ENCODE measurements at places on chromosomes 3 and 15.

DNA sequence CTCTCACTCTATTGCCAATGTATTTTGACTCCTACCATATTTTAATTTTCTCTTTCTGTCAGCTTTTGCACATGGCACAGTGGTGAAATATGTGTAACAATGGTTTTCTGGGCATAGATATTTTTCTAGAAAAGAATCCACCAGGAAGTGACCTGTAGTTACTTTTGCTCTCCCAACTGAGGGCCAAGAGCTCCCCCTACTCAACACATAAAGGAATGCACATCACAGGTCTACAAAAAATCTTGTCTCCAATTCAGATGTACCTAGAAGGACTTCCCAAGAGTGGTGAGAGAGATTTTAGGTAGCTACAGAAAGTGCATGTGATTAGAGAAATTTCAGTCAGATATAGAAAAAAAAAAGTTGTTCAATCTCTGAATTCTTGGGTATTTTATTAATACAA is 15.6 kb downstream of the CPA3 start:
- DNase-seq: no peak

GRCh38 chr15:26372706-26373105 is 400.2 kb downstream of the GABRB3 start:
- no peak for DNase-seq

DNA sequence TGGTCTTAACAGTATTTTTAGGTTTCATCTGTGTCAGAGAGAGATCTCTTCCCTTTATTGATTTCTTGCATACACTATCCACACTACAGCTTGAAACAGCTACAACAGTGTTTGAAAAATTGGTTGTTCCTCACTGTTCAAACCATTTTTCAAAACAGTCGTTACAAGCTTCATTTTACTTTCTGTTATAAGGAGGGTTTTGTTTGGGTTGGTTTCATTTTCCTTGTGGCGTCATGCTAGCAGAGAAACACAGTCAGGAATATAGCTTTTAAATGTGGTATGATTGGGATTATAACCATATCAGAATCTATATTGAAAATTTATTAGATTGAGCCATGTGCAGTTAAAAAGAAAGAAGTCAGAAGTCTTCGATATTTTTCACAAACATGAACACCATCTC is 400.6 kb downstream of the ZBTB20 start:
- no peak for DNase-seq

GRCh38 chr3:39434574-39434973 is 28.1 kb downstream of the RPSA start:
- no peak for DNase-seq

- DNase-seq: no peak
These were observed 26.6 kb downstream of the ACSBG1 start for GRCh38 chr15:78207641-78208340.

DNA sequence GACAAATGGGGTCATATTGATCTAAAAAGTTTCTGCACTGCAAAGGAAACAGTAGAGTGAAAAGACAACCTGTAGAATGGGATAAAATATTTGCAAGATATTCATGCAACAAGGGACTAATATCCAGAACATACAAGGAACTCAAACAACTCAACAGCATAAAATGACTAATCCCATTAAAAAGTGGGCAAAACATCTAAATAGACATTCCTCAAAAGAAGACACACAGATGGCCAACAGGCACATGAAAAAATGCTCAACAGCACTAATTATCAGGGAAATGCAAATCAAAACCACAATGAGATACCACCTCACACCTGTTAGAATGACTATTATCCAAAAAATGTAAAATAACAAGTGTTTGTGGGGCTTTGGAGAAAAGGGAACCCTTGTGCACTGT is 8.8 kb downstream of the SLC12A8 start:
- DNase-seq: no peak

DNA sequence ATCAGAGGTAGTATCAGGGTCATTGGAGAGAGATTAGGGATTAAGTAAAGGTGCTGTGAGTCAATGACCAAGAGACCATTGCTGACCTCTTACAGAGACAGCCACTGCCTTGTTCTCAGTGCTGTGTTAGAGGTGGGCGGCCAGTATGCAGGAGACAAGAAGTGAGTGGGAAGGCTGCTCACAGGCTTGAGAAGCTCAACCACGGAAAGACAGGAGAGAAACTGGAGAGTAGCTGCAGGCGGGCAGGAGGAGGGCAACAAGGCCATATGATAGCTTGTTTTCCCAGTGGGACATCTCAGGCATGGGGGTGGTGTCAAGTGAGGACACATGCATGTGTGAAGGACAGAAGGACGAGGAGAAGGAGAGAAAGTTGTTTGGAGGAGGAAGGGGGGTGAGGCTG is 237.3 kb downstream of the PDCD6IP start:
- no peak for DNase-seq

- DNase-seq: no peak
These were observed 28.5 kb downstream of the UBE2E1 start for GRCh38 chr3:23834082-23834870.

GRCh38 chr15:34079904-34080303 is 21.8 kb downstream of the EMC7 start:
- no peak for DNase-seq

GRCh38 chr3:24641628-24642027 is 147.0 kb upstream of the THRB start:
- no peak for DNase-seq

DNA sequence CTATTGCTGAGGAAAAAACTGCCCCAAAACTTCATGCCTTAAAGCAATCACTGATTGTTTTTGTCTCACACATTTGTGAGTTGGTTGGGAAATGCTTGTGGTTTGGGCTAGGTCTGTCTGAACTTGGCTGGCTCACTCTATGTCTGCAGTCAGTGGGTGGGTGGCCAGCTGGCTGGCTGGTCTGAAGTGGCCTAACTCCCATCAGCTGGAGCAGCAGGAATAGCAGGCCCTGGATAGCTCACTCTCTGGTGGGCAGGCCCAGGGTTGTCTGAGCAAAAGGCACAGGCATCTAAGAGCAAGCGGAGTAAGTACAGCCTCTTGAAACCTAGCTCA is 37.7 kb upstream of the PRR20G start:
- DNase-seq: no peak

GRCh38 chr3:146195030-146195429 is 34.0 kb upstream of the PLOD2 start:
- DNase-seq: no peak

GRCh38 chr15:89802986-89803824 is 11.4 kb downstream of the ANPEP start:
- DNase-seq: no peak

GRCh38 chr3:4841225-4841624 is 138.0 kb upstream of the BHLHE40 start:
- no peak for DNase-seq

- no peak for DNase-seq
These were observed 37.0 kb upstream of the P2RY1 start for GRCh38 chr3:152797751-152798432.

DNA sequence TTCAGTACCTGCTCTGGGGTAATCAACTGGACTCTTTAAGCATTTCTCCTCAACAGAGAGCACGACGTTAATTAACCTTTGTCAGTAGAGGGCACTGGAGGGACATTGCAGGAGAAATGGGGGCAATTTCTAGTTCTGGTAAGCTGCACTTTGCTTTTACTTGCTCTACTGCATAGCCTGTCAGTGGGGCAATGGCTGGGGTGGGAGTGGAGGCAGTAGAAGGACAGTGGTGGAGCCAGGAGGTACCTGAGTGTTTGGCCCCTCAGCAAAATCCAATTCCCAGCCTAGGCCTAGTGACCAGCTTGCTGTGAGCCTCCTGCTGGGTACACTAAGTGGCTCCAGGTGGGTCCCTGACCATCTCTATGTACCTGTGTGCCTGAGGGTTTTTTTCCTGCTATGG is 18.3 kb upstream of the MED12L start:
- DNase-seq: no peak

DNA sequence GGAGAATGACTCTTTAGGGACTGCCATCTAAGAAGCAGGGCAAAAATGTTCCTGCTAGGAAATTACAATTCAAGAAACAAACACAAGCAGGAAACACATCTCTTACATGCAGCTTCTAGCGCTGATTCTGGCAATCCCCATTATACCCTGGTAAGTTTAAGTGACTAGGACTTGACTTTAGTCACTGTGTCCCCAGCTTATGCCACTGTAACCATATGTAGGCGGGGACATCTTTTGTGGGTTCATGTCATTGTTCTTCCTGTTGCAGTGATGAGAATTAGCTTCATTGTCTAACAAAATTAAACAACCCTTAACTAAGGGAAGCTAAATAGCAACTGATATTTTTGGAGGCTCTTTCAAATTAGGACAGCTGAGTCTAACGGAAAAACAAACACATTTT is 17.9 kb upstream of the FAM81A start:
- DNase-seq: no peak

DNA sequence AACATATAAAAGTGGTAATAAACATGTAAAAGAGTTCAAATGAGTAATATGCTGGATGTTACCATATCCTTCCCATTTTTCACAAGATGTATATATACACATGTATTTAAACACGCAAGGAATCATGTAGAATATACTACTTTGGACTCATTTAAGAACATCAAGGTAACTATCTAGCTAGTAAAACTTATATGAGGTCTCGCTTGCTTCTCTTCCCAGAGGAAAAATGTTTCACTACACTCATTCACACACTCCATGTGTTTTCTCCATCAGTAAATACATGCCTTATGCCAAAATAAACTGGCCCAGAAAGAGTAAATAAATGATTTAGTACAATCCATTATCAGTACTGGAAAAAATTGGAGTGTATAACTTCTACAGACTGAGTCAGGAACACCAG is 229.2 kb upstream of the MME start:
- DNase-seq: no peak

- DNase-seq: no peak
These were observed 19.3 kb downstream of the DNASE1L3 start for GRCh38 chr3:58191361-58191991.

GRCh38 chr3:52238761-52239701 is at the start of gene TWF2:
TWF2 (minus strand) TSS chr3:52239158; CDS start chr3:52239016, 142 bp downstream.
- peak; percentile 79 for DNase-seq

DNA sequence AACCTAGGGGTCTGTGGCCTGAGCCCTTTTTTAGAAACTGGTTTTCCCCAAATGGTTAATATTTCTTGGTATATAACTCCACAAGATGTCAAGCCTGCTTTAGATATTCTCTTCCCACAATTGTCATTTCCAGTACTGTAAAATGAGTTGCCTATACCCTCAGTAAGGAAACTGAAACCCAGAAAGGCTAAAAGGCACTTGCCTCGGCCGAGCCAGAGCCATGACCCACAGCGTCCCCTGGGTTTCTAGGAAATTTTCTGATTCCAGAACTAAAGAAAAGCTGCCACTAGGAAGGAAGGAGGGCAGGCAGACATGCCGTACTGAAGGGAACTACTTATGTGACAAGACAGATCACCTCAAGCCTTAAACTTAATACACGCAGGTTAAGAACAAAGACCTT is 59.1 kb downstream of the ATP8B4 start:
- DNase-seq: no peak

GRCh38 chr3:38985581-38985980 is 66.2 kb downstream of the SCN11A start:
- DNase-seq: no peak

- DNase-seq: no peak
These were observed 176.5 kb downstream of the THSD4 start for GRCh38 chr15:71291723-71292122.

- no peak for DNase-seq
These were observed 233.3 kb downstream of the OPA1 start for GRCh38 chr3:193826159-193826795.

- no peak for DNase-seq
These were observed 37.8 kb downstream of the CCNL1 start for GRCh38 chr3:157122116-157122515.

GRCh38 chr15:101641129-101641764 is 10.9 kb downstream of the TM2D3 start:
- DNase-seq: peak; percentile 67

All from activated T-cell treated with anti-CD3 and anti-CD28 coated beads for 1 hour (primary cell).